Lung (tissue), 17 donors: ENCODE measurements at places on chromosomes 1 and 21. TPM values are rescaled to one million over a fixed set of nuclear protein-coding genes. Genes with fewer than 3 reads are reported as not detected.

DNA sequence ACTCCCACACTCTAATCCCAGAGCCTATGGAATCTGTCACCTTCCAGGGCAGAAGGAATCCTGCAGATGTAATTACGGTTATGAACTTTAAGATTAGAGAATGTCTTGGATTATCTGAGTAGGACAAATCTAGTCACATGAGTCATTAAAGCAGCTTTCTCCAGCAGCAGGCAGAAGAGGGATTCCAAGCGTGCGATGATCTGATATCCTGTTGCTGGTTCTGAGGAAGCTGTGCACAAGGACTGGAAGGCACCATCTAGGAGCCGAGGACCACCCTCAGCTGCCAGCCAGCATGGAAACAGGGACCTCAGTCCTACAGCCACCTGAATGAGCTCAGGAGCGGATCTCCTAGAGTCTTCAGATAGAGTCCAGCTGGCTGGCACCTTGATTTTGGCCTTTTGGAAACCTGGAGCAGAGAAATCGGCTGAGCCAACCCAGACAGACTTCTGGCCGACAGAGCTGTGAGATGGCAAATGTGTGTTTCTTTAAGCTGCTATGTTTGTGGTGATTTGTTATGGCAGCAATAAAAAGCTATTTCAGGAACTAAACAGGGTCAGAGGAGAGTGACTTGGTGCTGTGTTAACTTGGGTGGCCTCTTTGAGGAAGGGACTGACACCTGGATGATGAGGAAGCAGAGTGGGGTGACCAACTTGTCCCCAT lies 34.5 kb downstream of the LRRN2 start:
- no peak overlapping the region for H3K27ac ChIP-seq
- H3K36me3 ChIP-seq = no peaks in the 10 kb centered on the region
- no peak for DNase-seq
- peaks cover 2% of the 10 kb centered on the region for H3K27me3 ChIP-seq
- no peaks in the 10 kb centered on the region for H3K4me1 ChIP-seq
- no peak overlapping the region for H3K4me3 ChIP-seq

DNA sequence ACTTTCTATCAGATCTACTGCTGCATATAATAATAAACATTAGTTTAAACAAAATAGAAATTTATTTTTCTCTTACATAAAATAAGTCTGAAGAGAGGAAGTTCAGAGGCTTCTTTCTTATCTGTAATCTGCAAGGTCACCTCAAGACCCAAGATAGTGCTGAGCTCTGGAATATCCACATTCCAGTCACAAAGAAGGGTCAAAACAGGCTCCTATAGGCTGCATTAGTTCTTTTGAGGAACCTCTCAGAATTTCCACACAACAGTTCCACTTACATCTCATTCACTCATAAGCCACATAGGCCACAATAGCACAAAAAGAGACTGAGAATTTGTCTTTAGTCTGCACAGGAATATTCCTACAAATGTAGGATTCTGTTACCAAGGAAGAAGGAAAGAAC lies 15.4 kb downstream of the DYNLT5 start:
- H3K27me3 ChIP-seq = no peaks in the 10 kb centered on the region
- no peak overlapping the region for H3K27ac ChIP-seq
- no peak overlapping the region for H3K4me3 ChIP-seq
- DNase-seq = no peak
- no peaks in the 10 kb centered on the region for H3K4me1 ChIP-seq
- peaks cover 4% of the 10 kb centered on the region for H3K36me3 ChIP-seq

PTPN7 gene
- total RNA-seq = 4.5 TPM

DNA sequence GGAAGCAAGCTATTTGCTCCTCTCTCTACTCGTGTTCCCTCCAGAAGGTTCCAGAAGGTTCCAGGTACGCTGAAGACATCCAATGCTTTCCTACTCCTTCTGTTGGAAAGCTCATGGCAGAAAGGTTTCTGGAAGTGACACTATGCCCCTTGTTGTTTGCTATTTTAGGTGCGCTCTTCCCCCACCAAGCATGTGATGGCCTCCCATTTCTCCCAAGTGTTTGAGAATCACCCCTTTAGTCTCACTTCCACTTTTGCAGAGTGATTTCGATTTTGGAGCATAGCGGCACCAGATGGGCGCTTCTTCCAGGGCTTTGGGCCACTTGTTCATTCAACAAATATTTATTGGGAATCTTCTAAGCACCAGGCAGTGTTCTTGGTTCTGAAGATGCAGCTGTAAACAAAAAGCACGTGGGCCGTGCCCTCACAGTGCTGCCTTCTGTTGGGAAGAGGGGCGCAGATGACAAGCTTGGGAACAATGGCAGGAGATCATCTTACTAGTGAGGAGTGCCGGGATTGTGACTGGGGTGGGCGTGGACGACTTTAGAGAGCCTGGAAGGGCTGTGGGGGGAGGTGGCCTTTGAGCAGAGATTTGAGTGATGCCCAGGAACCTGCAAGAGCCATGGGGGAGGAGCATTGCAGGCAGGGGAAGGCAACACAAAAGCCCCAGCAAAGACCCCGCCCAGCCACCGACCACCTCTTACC lies 43.0 kb upstream of the TARDBP start:
- peaks cover 6% of the 10 kb centered on the region for H3K4me1 ChIP-seq
- no peak overlapping the region for H3K27ac ChIP-seq
- H3K27me3 ChIP-seq = no peaks in the 10 kb centered on the region
- no peak for DNase-seq
- no peaks in the 10 kb centered on the region for H3K36me3 ChIP-seq

DNA sequence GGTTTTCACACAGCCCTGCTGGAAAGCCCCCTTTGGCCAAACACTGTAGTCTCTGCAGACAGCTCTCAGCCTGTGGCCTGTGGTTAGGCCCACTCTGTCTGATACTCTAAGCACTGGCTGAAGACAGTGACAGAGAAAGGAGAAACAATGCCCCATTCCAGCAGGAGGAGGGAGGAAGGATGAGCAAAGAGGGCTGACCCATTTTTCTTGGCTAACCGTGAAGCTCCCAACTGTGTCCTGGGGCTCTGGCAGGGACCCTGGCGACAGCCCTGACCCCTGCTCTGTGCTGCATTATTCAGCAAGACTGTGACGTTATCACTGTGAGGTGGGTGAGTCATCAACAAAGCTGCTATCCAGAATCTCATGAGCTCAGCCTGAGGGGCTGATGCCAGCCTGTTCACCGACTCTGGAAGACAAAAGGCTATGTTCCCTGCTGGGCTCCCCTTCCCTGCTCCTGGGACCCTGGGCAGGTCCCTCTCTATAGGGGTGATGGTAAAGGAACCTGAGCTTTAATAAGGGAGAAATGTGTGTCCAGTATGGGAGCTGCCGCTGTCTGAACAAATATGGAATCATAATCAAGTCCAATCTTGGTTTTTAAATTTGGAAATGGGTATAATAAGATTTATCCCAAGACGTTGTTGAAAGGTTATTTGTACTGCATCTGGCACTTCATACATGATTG lies 107.0 kb downstream of the RHOU start:
- H3K4me3 ChIP-seq = no peak overlapping the region
- H3K36me3 ChIP-seq = no peaks in the 10 kb centered on the region
- no peaks in the 10 kb centered on the region for H3K27me3 ChIP-seq
- no peaks in the 10 kb centered on the region for H3K4me1 ChIP-seq
- DNase-seq = no peak

GJC2 gene
- 6.7 TPM for total RNA-seq

CHODL gene
- total RNA-seq = 3.5 TPM

- no peaks in the 10 kb centered on the region for H3K27me3 ChIP-seq
- H3K4me3 ChIP-seq = no peak overlapping the region
- H3K4me1 ChIP-seq = no peaks in the 10 kb centered on the region
- no peak for DNase-seq
- no peaks in the 10 kb centered on the region for H3K36me3 ChIP-seq
- H3K27ac ChIP-seq = peak overlapping the region; percentile 37
Measured at GRCh38 chr1:17550729-17551584, 11.5 kb downstream of the ARHGEF10L start.

GRCh38 chr1:176609556-176610408 lies 146.8 kb downstream of the PAPPA2 start:
- no peaks in the 10 kb centered on the region for H3K4me1 ChIP-seq
- H3K27me3 ChIP-seq = no peaks in the 10 kb centered on the region
- no peak overlapping the region for H3K27ac ChIP-seq
- no peak overlapping the region for H3K4me3 ChIP-seq
- DNase-seq = no peak
- no peaks in the 10 kb centered on the region for H3K36me3 ChIP-seq
